ENCODE measurements at places on chromosomes 4 and X.

GRCh38 chr4:13922459-13922858 lies 294.9 kb upstream of the BOD1L1 start:
- no peak for DNase-seq

- DNase-seq: no peak
Measured at GRCh38 chr4:33626221-33626620, 2618.1 kb downstream of the ARAP2 start.

DNA sequence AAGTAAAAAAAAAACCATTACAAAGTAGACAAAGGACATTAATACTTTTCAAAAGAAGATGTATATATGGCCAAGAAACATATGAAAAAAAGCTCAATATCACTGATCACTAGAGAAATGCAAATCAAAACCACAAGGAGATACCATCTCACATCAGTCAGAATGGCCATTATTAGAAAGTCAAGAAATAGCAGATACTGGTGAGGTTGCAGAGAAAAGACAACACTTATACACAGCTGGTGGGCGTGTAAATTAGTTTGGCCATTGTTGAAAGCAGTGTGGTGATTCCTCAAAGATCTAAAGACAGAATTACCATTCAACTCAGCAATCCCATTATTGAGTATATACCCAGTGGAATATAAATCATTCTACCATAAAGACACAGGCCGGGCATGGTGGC lies 39.3 kb downstream of the TASL start:
- DNase-seq: no peak

- no peak for DNase-seq
Measured at GRCh38 chr4:75229806-75230570, 284.2 kb downstream of the RCHY1 start.

- DNase-seq: no peak
Measured at GRCh38 chr4:173477016-173477415, 53.0 kb downstream of the HAND2 start.

- DNase-seq: no peak
Measured at GRCh38 chrX:118508635-118509034, 13.0 kb downstream of the DOCK11 start.

- no peak for DNase-seq
Measured at GRCh38 chr4:70583952-70584834, 7.9 kb upstream of the AMBN start.

DNA sequence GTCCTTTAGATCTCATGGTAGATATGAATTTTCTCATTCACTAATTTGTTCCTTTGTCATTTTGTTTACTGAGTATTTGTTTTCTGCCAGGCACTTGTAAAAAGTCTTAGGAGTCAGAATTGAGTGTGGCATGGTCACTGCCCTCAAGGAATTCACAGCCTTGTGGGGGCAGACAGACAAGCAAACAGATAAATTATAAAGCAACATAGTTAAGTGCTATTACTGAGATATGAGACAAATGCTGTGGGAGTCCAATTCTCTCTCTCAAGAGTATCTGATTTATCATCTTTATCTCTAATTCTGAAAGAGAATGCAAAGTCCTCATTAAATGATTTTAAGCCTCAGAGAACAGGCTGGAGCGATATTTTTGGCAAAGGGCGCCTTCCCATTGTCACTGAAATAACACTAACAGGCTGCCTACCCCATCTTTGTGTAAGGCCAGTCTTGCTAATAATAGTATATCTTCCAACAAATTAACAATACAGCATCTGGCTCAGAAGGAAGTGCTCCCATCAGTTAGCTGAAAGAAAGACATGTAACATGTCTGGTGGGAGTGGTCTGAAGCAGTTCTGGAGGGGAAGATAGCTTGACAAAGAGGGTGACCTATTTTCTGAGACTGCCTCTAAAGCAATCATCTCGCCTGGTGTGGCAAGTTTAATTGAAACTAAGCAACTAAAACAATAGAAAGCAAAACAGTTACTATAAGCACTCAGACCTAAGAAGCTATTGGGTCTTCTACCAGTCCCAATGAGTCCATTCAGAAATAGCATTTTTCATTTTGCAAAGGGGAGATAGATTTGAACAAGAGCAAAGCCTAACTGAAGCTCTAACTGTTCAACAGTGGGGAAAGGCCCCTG lies 61.5 kb upstream of the AMOT start:
- DNase-seq: no peak

- DNase-seq: no peak
Measured at GRCh38 chrX:115642311-115642710, 81.3 kb downstream of the PLS3 start.

DNA sequence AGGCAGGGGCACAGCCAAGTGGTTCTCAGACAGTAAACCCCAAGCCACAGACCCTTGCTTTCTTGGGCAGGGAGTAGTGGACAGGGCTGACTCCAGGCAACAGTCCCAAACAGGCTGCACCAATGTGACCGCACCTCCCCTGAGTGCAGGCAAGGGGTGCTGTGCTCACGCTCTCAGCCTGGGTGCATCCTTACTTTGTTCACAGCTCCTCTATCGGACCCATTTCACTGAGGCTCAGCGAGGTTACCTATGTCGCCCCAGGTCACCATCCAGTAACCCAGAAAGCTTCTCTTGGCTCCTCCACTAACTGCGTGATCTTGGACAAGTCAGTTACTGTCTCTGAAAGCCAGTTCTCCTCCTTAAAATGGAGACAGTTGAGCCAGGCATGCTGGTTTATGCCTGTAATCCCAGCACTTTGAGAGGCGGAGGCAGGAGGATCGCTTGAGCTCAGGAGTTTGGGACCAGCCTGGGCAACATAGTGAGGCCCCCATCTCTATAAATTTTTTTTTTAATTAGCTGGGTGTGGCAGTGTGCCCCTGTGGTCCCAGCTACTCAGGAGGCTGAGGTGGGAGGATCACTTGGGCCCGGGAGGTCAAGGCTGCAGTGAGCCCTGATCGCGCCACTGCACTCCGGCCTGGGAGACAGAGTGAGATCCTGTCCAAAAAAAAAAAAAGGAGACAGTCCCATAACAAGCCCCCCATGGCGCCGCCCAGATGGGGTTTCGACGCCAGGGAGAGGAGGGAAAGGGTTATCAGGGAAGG lies 823 bp upstream of the MAN2B2 start:
- DNase-seq: no peak

DNA sequence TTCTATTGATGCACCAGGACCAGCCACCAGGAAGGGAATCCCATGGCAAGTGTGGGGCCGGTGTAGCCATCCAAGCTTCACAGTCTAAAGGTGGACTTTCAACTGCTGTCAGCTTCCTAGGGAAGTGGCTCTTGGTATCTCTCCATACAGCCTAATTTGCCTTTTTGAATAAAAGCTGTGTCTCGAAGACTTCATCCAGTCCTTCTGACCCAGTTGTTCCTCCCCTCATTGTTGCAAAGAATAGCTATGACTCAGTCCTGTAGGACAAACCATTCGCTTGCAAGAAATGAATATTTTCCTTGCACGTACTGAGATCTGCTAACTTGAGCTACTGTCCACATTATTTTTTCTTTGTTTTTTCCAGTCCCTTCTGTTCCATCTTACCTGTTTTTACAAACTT lies 145.1 kb upstream of the CTSO start:
- DNase-seq: no peak

GRCh38 chr4:110793890-110794554 lies 171.1 kb upstream of the PITX2 start:
- DNase-seq: no peak

GRCh38 chrX:65751519-65751918 lies 84.1 kb downstream of the MSN start:
- no peak for DNase-seq

- DNase-seq: peak; percentile 5
Measured at GRCh38 chrX:83469551-83469950, 38.5 kb upstream of the POU3F4 start.

GRCh38 chr4:157040405-157040804 lies 35.5 kb upstream of the GLRB start:
- DNase-seq: no peak

GRCh38 chr4:168503652-168504362 lies 7.0 kb downstream of the PALLD start:
- peak; percentile 59 for DNase-seq

- DNase-seq: no peak
Measured at GRCh38 chrX:54794795-54795194, 3.3 kb downstream of the ITIH6 start.

DNA sequence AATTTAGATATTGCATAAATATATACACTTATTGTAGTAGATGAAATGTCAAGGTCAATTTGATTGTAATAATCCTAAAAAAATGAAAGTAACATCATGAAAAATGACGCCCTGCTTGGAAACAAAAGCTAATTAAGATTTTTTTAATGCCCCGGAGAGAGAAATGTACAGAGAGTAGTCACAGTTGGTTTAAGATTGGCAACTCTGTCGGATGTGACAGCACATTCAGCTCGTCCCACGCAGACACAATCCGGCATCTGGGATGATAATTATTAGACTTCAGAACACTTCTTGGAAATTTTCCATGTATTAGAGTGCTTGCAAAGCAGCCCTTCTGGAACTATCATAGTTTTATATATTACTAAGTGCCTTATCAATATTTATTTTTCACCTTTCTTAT lies 478.0 kb downstream of the PDHA2 start:
- no peak for DNase-seq

All from fibroblast of mammary gland (primary cell).